Right forelimb (tissue), 1 donor: ENCODE measurements at places on chromosomes 4 and X.

- no peak for DNase-seq
Measured at GRCh38 chrX:68808686-68809357, 20.0 kb upstream of the EFNB1 start.

DNA sequence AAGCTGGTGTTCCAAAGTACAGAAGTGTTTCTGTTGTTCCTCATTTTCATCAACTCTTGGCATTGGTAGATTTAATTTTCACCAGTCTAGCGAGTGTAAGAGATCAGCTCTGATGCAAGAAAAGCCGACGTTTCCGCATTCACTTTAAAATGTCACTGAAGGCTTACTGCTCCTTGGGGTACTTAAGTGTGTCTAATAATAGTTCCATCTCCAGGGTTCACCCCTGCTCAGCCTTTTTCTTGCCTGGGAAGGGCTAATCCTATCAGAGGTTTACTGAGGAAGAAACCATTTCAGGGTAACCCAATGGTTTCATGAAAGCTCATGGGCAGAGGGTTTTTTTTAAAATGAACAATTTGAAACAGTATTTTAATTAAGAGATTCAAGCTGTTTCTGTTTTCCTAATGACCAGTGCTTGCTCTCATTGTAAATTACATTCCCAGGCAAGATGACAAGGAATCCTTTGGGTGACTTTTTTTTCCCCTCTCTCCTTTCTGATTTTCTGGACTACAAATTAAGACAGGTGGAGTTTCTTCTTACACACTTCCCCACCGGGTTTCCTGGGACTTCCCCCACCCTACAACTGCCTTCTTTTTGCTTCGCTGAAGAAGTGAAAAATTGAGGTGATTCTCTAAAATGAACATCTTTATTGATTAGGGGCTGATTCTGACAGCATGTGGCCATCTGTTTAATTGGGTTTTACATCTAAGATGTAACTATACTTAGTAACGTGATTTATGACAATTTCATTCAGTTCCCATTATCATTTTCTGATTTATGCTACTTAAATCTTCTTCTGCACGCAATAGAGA is 78.7 kb upstream of the CBLL2 start:
- no peak for DNase-seq

DNA sequence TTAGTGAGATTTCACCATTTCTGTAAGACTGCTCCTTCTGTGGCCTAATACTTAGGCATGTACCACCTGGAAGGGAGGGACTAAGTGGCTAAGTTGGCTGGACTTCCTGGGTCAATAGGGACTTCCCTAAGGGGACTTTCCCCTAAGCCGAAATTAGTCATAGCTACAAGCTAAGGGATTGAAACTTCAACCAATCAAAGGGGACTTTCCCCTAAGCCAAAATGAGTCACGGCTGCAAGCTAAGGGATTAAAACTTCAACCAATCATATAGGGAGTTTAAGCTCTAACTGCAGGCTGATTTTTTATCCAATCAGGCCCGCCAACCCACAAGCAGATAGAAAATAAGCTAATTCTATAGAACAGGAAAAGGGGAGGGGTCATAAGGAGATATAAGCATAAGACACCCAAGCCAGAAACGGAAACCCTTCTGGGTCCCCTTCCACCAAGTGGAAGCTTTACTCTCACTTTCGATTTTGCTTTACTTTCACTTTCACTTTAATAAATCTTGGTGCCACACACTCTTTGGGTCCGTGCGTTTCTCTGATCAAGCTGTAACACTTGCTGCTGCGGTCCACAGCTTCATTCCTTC is 382.8 kb downstream of the KLHL4 start:
- DNase-seq, result no peak

- DNase-seq, result no peak
Measured at GRCh38 chrX:134453631-134454030, 6.3 kb upstream of the HPRT1 start.

DNA sequence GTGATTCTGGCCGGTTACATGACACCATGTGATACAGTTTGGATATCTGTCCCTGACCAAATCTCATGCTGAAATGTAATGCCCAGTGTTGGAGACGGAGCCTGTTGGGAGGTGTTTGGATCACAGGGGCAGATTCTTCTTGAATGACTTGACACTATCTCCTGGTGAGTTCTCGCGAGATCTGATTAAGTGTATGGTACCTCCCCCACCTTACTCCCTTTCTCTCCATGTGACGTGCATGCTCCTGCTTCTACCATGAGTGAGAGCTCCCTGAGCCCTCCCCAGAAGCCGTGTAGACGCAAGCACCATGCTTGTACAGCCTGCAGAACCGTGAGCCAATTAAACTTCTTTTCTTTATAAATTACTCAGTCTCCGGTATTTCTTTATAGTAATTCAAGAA is 23.6 kb downstream of the CPE start:
- DNase-seq, result no peak

DNA sequence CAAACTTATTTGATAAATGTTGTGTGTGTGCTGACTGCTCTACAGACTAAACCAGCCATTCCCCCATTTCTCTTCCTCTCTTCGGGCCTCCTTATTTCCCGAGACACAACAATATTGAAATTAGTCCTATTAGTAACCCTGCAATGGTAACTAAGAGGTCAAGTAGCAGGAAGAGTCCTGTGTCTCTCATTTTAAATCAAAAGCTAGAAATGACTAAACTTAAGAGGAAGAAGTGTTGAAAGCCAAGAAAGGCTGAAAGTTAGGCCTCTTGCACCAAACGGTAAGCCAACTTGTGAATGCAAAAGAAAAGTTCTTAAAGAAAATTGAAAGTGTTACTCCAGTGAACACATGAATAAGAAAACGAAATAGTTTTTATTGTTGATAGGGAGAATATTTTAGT is 357.8 kb upstream of the SLC7A11 start:
- DNase-seq, result no peak

- no peak for DNase-seq
Measured at GRCh38 chrX:49915361-49916222, 6.8 kb upstream of the CLCN5 start.

GRCh38 chr4:154946113-154946512 is 165.0 kb downstream of the RBM46 start:
- no peak for DNase-seq

- DNase-seq, result peak; percentile 30
Measured at GRCh38 chr4:1366371-1367229, 19.6 kb downstream of the UVSSA start.

- no peak for DNase-seq
Measured at GRCh38 chrX:132758759-132759158, 199.7 kb downstream of the HS6ST2 start.

GRCh38 chr4:184056877-184057276 is 151.8 kb downstream of the STOX2 start:
- DNase-seq, result no peak

DNA sequence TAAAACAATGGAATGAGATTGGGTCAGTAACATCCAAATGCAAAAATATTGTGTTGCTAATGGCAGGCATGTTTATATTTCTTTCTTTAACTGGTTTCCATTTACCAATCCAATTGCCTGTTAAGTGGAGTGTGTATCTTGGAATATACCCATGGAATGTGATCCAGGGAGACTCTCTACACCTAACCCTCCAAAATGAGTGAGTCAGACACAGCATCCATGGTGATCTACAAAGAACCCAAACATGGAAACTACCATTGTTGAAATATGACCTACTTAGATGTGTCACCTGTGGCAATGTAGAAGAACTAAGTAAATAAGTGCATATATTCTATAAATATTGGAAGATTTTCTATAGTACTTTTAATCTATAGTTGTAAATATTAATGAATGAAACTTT is 110.3 kb downstream of the AREG start:
- DNase-seq, result no peak

- no peak for DNase-seq
Measured at GRCh38 chr4:158042591-158043030, 130.2 kb downstream of the GASK1B start.

- no peak for DNase-seq
Measured at GRCh38 chr4:15336410-15337167, 91.2 kb upstream of the C1QTNF7 start.

DNA sequence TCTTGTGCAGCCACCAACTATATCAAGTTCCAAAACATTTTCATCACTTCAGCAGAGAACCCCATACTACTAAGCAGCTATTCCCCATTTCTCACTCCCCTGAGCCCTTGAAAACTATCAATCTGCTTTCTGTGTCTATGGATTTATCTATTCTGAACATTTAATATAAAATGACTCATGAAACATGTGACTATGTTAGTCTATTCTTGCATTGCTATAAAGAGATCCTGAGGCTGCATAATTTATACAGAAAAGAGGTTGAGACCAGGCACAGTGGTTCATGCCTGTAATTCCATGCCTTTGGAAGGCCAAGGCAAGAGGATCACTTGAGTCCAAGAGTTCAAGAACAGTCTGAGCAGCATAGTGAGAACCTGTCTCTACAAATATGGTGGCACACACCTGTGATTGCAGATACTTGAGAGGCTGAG is 10.6 kb upstream of the C1QTNF7 start:
- DNase-seq, result no peak

DNA sequence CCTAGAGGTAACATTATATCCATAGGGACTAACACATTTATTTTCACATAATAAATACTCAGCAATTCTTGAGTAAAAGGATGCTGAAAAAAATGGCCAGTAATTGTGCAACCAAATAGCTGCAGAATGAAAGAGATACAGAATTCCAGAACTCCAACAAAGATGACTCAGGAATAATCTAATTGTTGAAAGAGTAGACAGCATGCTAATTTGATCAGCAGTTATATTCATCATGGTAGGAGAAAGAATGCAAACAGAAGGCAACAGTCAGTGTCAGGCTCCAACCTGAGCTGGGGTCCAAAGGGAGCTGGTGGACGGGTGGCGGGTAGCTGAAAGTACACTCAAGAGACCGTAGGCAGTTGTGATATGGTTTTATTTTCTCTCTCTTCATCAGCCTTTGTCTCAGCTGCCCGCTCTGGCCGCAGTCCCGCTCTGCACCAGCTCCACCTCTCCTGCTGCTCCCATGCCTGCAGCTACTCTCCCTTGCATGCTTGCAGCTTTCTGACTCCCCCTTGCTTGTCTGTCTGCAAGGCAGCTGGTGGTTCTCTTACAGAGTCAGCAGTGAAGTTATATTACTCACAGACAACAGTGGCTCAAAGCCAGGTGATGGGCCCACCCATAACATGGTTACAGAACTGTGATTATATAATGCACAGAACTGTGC is 1150.1 kb downstream of the STIM2 start:
- DNase-seq, result no peak

DNA sequence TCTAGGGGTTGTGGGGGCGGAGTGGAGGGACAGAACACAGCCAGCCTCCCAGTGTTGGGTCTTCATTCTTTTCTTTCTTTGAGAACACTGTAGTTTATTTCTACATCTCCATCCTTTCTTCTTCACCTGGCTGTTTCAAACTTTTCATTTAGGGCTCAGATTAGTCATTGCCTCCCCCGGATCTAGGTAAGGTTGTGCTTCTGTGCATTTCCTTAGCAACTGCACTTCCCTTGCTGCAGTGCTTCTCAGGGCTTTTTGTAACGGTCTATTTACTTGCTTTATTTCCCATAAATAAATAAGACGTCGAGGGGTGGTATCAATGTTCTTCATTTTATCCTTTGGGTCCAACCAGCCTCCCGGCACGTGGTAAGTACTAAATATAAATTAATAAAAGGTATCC is 31.3 kb downstream of the ADGRL3 start:
- no peak for DNase-seq
